ENCODE measurements at places on chromosomes 2 and 18. TPM values are rescaled to one million over a fixed set of nuclear protein-coding genes. Genes with fewer than 3 reads are reported as not detected.

DNA sequence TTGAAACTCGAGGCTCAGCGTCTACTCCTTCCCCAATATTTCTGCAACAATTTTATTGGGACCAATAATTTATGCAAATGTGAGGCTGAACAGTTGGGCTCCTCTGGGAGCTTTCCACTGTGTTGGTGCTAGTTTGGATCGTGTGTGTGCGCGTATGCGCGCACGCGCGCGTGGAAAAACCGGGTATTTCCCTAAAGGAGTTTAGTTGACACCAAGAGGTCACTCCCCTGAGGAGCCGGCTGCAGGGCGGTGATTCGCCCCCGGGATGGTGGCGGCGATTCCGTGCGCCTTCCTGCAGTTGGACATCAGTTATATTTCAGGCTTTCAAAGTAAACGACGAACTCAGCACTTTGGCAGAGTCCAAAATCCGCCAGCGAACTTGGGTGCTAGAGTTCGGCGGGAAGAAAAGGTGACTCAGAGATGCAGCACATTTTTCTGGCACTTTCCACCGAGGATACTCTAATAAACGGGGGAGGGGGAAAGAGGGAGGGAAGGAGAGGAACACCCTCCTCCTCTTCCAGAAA lies 186.5 kb upstream of the FANCL start:
- DNase-seq, result no peak

LIMS2 gene
- total RNA-seq, result 53.4 TPM

- DNase-seq, result peak; percentile 33
Observed at GRCh38 chr2:174748948-174749347, 15.3 kb downstream of the CHRNA1 start.

DNA sequence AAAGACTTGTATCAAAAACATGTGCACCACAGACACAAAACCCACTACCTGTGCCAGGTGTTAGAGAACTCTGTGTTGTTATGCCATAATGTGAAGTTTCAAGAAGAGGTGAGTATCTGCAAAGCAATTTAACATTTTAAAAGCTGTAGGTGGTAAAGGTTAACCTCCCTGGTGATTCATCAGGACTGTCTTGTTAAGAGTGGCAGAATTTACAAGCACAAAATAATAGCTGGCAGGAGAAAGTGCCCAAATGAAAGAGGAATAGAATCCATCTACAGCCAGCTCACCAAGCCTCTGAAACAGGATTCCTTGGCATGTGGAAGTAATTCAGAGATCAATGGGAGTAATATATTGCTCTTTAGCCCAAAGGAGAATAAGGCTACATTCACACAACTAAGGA lies 230.7 kb downstream of the AFF3 start:
- DNase-seq, result no peak

GAL3ST2 gene
- total RNA-seq, result not detected

EVX2 gene
- not detected for total RNA-seq

- DNase-seq, result no peak
Observed at GRCh38 chr2:186755066-186755465, 61.2 kb downstream of the FAM171B start.

ANKRD36C gene
- total RNA-seq, result 7.2 TPM

GRCh38 chr2:10887476-10887875 lies 24.3 kb upstream of the KCNF1 start:
- DNase-seq, result no peak

- DNase-seq, result no peak
Observed at GRCh38 chr2:78541451-78542267, 483.8 kb upstream of the REG3G start.

DNA sequence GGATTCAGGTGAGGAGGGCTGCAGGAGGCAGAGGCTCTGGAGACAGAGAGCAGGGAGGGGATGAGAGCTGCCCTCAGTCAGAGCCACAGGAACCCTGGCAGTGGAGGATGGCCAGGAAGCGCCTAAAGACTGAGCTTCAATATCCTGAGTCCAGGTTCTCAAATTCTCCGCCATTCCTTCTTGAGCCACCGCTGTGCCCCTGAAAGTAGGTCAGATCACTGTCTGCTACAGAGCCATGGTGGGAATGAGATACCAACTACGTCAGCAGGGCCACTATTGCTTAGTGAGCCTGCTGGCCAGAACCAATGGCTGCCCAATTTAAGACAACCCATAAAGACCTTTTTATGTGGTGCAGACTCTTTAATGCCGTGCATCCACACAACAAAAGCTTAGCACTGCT lies 155.5 kb downstream of the CTIF start:
- DNase-seq, result no peak

RGPD3 gene
- 0.05 TPM for total RNA-seq

- no peak for DNase-seq
Observed at GRCh38 chr2:14543284-14543683, 89.2 kb upstream of the LRATD1 start.

FRZB gene
- not detected for total RNA-seq

NT5DC4 gene
- not detected for total RNA-seq

CD207 gene
- not detected for total RNA-seq

DNA sequence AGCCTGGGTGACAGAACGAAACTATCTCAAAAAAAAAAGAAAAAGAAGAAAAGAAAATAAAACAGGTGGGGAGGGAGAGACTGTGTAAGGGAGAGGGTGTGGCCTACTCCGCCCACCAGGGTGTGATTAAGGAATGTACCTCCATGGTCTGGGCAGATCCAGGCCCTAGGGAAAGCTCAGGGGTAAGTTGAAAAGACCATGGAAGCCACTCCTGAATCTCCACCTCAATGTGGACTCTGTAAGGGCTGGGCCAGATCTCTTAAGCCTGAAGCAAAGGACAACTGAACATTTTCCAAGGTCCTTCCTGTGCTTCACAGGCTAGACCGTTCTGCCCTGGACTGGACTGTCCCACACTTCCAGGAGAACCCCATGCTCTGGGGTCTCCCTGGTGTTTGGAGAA lies 9.7 kb upstream of the ATG16L1 start:
- no peak for DNase-seq

MAB21L4 gene
- not detected for total RNA-seq

GRCh38 chr18:12821408-12821807 lies 62.6 kb downstream of the PTPN2 start:
- no peak for DNase-seq

- DNase-seq, result no peak
Observed at GRCh38 chr18:62894681-62895390, 179.5 kb downstream of the PHLPP1 start.

DNA sequence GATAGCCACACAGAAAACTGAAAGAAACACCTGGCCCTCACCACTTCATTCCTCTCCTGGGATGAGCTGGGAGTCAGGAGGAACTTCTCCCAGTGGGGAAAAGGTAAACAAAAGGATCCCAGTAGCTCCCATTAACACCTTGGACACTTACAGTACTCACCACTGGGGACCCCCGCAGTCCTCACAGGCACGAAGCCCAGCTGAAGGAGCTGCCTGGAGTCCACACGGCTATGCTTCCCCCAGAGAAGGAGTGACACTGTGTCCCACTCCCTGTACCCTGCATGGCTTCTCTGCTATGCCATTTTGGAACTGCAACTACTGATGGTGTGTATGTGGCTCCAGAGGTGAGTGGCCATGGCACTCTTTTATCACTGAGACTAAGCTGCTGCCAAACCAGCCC lies 1565.1 kb downstream of the LRP1B start:
- no peak for DNase-seq

DNA sequence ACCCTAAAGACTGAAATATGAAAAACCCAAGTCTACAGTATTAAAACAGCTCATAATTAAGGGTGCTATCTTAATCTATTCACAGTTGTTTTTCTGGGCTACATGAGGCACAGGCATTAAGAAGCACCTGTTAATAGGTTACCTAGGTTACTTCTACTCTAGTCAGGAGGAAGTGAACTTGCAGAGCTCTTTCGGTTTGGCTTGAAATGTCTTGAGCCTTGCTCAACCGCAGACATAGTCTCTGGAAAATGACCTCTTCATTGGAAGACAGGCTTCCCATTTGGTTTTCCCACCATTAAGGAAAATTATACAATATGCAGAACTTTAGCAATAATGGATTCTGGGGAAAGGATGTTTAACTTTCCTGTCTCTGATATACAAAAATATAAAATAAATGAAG lies 142.3 kb upstream of the KCNJ3 start:
- DNase-seq, result no peak

TXNDC2 gene
- total RNA-seq, result 0.14 TPM

CRYBA2 gene
- total RNA-seq, result not detected

UGT1A5 gene
- total RNA-seq, result not detected

- DNase-seq, result no peak
Observed at GRCh38 chr2:143839456-143839855, 680.5 kb downstream of the ZEB2 start.

DNA sequence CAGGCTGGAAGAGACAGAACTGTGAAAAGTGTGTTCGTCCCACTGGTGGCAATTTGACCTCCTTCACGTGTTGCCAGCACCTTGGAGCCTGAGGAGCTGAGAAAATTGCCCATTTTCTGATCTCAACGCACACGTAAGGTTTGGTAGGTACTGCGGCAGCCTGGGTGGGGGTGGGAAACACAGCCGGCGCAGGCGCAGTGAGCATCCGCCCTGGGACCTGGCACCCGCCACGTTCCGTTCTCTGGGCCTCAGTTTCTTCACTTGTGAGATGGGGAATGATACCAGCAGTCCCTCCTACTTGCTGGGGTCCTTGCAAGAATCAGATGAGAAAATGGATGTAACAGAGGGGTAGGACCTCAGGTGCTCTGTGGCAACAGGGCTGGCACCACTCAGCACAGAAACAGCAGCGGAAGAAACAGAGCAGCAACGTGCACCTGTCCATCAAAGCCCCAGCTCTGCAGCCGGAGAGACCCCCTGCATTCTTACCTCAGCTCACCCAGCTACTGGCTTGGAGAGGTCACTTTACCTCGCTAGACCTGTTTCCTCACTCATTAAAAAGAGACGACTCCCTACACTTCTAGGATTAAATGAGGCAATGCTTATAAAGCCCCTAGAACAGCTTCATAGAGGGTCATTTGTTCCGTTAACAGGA lies 458.0 kb upstream of the ID2 start:
- no peak for DNase-seq

GRCh38 chr2:109320195-109320922 lies 191.4 kb downstream of the SH3RF3 start:
- no peak for DNase-seq

COL5A2 gene
- 293 TPM for total RNA-seq

- no peak for DNase-seq
Observed at GRCh38 chr2:74472945-74473258, 422 bp upstream of the MRPL53 start.

- no peak for DNase-seq
Observed at GRCh38 chr2:64626146-64626809, 27.4 kb downstream of the SERTAD2 start.

DNA sequence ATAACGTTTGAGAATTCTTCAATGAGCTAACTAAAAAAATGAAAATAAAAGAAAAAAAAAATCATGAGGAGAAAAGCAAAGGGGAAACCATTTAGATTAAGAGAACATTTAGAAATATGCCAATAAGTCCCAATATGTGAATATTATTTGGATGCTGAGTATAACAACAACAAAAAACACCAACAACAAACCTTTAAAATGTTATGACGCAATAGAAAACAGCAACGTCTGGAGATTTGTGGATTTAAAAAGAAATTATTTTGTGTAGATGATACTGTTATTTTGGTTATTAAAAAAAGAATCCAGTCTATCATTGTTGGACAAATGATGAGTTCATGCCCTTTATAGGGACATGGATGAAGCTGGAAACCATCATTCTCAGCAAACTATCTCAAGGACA lies 417.2 kb downstream of the LRRTM4 start:
- no peak for DNase-seq

DNA sequence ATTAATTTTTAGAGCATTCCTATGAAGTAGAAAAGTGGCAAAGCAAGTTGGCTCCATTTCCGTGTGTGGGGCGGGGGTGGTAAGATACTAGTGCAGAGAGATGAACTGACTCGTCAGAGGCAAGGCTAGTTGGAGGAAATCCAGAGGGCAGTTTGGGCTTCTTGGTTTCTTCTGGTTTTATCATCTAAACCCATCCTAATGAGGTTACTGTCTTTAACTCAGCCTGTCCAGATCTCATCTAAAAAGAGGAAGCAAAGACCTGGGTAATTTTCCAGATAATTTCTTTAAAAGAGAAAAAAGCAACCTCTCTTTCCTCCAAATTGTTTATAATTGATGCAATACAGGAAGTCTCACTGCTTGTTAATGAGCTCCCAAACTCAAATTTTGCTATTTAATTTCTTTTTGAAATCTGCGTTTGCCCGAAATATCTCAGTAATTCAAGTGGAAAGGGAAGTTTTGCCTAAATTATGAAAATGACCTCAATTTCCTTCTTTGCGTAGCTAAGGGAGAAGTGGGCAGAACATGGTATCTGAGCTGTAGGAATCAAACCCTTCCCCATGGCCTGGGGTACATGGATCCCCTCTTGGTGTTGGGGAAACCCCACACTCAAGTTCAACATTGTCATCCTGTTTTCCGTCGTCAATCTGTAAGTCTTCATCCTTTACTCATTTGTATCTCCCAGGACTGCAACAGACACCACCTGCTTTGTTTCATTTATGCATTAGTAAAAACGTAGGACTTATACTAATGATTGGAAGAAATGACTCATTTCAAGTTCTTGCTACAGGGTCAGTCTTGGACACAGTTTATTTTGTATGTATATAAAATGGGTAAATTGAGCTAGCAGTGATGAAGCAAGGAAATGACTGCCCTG lies 89.1 kb upstream of the KLF7 start:
- DNase-seq, result peak; percentile 62

ANKRD29 gene
- total RNA-seq, result not detected

LONRF2 gene
- total RNA-seq, result not detected

DNA sequence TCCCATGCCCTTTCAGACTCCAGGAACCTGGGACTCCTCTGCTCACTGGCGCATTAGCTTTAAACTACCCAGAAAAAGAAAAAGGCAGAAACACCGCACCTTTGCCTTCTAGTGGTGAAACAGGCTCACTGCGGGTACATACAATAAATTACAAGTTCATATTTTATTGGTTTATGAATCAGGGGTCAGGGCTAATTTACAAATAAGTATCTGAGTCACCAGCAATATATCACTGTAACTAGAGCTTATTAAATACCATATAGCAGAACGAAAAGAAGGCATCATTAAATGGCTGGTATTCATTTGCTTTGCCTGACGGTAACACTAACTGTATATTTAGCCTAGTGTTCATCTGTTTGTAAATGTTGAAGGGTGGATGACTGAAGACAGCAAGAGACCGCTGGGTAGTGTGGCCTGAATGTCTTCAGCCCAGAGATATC lies 26.9 kb upstream of the DTNB start:
- peak; percentile 74 for DNase-seq

GRCh38 chr2:84906108-84906899 lies 848 bp downstream of the TMSB10 start:
- no peak for DNase-seq

LIMS3 gene
- total RNA-seq, result 1.0 TPM

DNA sequence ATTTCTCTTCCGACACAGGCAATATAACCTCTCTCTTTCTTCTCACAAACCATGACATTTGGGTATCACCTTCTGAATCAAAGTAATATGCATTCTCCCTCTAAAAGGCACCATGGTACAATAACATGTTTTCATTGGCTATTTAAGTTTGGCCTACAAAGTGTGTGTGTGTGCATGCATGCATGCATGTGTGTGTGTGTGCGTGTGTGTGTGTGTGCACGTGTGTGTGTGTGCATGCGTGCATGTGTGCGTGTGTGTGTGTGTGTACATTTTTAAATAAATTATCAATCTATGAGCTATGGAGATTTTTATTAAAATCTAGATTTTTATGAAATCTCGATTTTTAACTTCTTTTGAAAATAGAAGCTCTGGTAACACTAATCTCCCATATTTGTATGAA lies 745.3 kb upstream of the ZEB2 start:
- no peak for DNase-seq
